AG10803 (cell line): ENCODE measurements at places on chromosomes 1 and 21.
A peak's percentile ranks its signal among the peaks of the same experiment; 100 is the strongest.

DNA sequence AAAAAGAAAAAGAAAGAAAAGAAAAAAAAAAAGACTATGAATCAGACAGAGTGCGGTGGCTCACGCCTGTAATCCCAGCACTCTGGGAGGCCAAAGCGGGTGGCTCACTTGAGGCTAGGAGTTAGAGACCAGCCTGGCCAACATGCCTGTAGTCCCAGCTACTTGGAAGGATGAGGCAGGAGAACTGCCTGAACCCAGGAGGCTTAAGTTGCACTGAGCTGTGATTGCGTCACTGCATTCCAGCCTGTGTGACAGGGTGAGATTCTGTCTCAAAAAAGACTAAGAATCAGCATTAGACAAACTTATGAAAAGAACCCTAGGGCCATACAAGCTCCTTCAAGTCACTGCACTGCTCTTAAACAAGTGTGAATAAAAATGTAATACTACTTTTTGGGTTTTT, 16.9 kb downstream of the PSMB4 start:
- DNase-seq = peak; percentile 63

- no peak for DNase-seq
Measured at GRCh38 chr1:70387507-70387906, 23.6 kb upstream of the CTH start.

DNA sequence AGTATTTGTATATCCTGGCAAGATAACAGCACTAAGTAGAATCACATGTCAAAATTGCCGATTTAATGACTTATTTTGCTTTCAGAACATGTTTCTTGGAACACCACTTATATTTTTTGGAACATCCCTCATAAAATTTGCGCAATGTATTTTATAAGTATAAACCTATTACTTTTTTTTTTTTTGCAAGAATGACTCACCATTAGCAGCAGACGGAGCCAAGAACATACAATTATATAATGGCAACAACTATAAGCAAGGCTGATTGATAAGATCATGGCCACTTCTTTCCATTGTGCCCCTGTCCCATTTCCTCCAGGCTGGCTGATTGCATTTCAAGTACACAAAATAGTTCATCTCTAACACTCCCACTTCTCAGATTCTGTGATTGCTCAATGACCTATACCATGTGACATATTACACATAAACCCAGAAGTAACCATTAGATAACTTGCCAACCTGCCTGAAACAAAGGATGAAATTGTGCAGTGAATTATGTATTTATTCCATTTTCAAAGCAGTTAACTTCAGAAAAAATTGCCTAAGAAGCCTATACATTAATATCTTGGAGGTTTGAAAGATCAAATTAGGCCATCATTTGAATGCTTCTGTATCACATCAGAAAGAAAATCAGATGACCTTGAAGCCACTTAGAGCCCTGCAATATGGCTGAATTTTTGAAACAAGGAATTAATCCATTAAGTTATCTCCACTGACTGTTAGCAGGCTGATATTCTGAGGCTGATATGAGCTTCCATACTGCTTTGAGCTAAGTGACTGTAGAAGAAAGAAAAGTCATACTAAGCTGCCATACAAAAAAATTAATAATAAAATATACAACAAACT, 77.8 kb upstream of the PRMT6 start:
- DNase-seq = peak; percentile 37

- DNase-seq = no peak
Measured at GRCh38 chr1:44405798-44406736, 1.0 kb downstream of the RNF220 start.

- DNase-seq = peak; percentile 85
Measured at GRCh38 chr21:45427331-45428271, 22.6 kb downstream of the COL18A1 start.

GRCh38 chr1:230109066-230109465, 42.0 kb downstream of the GALNT2 start:
- no peak for DNase-seq

- DNase-seq = no peak
Measured at GRCh38 chr21:44724196-44724595, 12.8 kb upstream of the TSPEAR start.
